ENCODE measurements at places on chromosomes 1 and 21.

DNA sequence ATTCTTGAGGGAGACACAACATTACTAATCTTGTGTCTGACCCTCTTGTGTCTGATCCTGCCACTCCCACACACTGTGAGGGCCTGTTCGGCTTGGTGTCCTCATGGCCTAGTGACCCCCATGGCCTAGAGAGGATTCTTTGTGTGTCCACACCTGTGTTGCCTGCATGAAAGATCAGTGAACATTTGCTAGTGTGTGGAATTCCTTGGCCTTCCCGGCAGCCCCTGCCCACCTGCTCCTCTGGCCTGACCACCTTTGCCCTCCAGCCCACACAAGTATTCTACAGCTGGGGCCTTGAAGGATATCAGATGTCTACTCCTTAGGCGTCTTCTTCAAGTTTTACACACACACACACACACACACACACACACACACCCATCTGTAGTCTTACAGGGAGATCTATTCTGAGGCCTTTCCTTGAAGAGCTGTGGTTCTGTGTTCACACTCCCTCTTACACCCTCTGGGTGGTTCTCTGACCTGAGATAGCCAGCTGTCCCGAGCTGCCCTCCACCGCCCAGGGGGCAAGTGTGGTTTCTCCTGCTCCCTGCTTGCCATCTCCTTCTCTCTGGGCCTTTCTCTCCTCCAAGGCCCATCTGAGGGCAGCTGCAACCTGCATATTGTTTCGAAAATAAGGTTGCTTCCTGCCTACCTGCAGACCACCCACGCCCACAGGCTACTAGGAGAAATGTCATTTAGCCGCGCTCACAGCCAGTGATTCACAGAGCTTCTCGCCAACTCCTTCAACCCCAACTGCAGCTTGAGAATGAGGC, 45.4 kb downstream of the CD247 start:
- no peak for DNase-seq

- no peak for DNase-seq
Observed at GRCh38 chr21:46111857-46112724, 14.2 kb downstream of the COL6A2 start.

DNA sequence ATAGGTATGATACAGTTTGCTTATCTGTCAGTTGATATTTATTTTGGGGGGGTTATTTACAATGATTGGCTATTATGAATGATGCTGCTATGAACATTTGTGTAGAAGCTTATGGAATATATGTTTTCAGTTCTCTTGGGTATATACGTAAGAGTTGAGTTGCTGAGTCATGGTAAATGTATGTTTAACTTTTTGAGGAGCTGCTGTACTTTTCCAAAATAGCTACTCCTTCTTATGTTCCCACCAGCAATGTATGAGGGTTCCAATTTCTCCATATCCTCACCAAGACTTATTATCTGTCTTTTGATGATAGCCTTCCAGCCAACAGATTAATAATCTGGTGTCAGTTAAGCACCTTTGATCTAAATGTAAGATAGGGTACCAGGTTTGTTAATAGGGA, 11.9 kb downstream of the SOAT1 start:
- no peak for DNase-seq

DNA sequence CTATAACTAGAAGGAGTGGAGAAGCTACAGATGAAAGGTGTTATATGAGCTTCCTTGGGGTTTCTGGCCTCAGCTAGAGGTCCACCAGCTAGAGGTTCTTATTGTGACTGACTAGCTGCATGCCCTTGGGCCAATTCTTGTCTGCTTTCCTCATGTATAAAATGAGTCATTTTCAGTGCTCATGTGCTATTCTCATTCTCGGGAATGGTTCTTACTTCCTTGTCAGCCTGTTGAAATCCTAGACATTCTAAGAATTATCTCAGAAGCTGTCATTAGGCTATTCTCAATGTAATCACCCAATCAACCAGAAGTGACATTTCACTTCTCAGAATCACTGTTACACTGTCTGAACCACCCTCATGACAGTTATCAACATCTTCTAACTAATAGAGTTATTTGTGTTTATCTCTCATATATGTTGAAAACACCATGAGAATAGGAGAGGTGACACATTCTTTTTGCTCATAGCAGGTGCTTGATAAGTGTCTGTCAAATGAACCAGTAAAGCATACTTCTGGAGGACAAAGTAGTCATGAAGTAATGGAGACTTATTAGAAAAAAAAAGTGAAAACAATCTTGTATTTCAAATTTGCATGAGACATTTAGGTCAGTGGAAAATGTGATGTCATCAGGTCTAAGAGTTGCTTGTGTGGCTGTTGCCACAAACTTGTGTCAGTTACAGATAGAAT, 122.8 kb upstream of the IVNS1ABP start:
- no peak for DNase-seq

GRCh38 chr1:101479945-101480344, 243.1 kb downstream of the S1PR1 start:
- DNase-seq = no peak

DNA sequence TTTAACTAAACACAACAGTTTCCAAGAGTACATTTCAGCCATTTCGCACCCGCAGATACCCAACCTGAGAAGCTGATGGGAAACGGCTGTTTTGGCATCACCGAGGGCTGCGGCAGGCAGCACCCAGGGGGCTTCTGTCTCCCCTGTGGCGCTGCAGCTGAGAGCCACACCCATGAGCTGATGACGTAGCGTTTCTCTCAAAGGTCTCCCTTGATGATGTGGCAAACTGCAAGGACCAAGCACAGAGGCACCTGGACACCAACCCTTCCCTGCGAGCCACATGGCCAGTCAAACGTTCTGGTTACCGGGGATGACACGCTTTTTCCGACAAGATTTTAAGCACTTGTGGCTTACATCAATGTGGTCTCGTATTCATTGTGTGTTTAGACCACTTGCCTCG, 150.8 kb upstream of the ERG start:
- DNase-seq = no peak

DNA sequence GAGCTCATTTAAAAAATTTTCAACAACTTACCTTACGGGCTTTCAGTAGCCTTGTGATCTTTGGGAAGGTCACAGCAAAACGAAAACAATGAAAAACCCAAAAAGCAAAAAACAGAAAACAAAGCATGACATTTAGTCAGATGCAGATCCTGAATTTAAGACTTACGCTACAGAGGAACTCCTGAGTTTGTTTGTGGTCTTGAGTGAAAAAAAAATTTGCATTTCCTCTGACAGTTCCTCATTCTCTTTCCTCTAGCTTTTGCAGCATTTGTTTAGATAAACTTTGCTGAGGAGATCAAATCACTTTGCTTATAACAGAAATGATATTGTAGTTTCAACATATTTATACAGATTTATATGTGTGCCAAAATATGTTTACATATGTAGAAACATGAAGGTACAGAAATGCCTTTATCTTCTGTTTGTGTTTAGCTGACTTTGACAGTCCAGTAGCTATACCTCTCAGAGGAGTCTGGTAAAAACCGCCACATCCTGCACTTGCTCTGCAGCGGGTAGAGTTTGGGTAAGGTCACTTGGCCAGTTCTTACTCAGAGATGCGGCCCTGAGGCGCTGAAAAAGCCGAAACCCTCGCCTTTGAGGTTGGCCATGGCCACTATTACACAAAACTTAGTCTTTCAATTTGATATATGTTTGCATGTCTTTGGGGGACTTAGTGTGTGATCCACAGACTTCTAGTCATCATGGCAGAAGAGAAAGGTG, 142.5 kb downstream of the TNR start:
- DNase-seq = no peak

DNA sequence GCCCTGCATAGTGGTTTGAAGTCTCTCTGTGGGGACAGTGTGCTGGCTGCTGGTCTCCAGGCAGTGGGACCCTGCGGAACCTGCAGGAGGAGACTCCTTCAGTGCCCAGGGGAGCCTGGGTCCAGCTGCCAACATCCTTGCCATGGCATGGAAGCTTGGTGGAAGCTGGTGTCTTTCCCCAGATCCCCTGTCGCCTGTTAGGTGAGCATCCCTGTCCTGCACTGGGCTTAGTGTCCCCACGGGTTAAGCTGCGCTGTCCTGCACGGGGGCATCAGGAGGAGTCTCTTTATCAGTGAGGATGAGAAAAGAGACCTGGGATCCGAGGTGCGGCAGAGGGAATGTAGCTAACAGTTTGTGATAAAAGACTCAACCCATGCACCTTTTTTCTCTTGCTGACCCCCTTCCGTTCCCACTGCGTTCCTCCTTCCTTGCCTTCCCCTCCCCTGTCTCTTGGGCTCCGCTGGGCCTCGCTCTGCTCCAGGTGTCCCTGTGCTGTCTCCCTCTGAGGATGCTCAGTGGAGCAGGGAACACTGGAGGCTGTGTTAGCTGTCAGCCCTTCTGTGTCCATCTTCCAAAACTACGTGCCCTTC, 59.3 kb downstream of the SLC37A1 start:
- DNase-seq = no peak

GRCh38 chr1:233704170-233704897, 90.4 kb downstream of the KCNK1 start:
- DNase-seq = no peak

- DNase-seq = no peak
Observed at GRCh38 chr1:90936731-90937130, 85.1 kb downstream of the ZNF644 start.

GRCh38 chr1:147500309-147500839, 40.9 kb upstream of the BCL9 start:
- DNase-seq = no peak

- DNase-seq = no peak
Observed at GRCh38 chr21:38751379-38752050, 54.2 kb upstream of the ETS2 start.

DNA sequence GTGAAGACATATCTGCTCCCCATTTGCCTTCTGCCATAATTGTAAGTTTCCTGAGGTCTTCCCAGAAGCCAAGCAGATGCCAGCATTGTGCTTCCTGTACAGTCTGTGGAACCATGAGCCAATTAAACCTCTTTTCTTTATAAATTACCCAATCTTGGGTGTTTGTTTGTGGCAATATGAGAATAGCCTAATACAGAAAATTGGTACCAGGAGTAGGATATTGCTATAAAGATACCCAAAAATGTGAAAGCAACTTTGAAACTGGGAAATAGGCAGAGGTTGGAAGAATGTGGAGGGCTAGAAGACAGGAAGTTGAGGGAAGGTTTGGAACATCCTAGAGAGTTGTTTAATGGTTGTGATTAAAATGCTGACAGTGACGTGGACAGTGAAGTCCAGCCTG, 90.8 kb downstream of the HHIPL2 start:
- DNase-seq = no peak

GRCh38 chr1:19949016-19949415, 25.6 kb upstream of the PLA2G2E start:
- DNase-seq = no peak

GRCh38 chr1:161119092-161119903, 1.4 kb downstream of the NIT1 start:
- no peak for DNase-seq

- no peak for DNase-seq
Observed at GRCh38 chr1:247090455-247090854, 11.8 kb upstream of the ZNF670 start.

DNA sequence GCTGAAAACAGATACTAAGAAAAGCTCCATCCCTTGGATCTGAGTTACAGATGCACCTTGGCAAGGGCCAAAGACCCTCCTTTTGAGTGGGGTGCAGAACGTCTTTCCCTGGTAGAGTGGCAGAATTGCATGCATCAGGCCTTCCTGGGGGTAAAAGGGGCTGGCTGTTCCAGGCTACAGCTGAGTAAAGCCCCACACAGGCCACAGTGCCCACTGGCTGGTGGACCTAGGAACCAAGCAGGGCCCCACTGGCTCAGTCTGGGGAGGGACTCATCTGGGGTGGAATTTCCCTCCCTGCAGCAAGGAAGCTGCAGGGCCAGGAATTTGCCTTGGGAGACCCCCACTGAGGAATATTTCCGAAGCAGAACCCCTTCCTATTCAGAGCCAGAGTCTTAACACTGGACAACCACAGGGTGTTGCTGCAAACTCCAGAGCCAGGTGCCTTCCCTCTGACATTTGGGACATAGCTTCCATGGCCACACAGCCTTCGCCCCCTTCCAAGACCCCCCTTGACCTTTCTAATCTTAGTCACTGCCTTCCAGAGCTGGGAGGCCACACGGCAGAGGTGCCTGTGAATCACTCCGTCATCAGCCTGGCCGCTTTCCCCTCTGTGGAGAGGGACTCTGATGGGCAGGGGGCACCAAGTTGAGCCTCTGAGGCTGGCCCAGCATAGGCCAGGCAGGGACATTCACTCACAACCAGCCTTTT, 52.5 kb downstream of the LACTBL1 start:
- no peak for DNase-seq

GRCh38 chr1:25944986-25945385, 38.8 kb upstream of the STMN1 start:
- no peak for DNase-seq

- no peak for DNase-seq
Observed at GRCh38 chr1:23592209-23592892, 33.0 kb upstream of the ID3 start.

DNA sequence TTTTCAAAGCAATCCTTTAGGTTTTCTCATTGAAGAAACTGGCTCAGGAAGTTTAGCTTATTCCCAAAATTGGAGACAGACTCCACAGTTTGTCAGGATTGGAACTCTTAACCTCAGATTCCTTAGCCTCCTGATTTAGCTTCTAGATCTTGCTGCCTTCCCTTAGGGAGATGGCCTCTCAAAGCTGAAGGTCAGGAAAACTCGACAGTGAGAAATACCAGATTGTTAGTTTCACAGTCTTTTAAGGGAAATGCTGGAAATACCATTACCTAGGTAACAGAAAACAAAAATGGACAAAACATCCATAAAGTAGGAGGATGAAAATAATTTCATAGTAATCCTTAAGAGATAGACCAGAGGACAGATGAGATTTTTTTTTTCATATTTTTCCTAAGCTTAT, 7.8 kb downstream of the RASAL2 start:
- no peak for DNase-seq

DNA sequence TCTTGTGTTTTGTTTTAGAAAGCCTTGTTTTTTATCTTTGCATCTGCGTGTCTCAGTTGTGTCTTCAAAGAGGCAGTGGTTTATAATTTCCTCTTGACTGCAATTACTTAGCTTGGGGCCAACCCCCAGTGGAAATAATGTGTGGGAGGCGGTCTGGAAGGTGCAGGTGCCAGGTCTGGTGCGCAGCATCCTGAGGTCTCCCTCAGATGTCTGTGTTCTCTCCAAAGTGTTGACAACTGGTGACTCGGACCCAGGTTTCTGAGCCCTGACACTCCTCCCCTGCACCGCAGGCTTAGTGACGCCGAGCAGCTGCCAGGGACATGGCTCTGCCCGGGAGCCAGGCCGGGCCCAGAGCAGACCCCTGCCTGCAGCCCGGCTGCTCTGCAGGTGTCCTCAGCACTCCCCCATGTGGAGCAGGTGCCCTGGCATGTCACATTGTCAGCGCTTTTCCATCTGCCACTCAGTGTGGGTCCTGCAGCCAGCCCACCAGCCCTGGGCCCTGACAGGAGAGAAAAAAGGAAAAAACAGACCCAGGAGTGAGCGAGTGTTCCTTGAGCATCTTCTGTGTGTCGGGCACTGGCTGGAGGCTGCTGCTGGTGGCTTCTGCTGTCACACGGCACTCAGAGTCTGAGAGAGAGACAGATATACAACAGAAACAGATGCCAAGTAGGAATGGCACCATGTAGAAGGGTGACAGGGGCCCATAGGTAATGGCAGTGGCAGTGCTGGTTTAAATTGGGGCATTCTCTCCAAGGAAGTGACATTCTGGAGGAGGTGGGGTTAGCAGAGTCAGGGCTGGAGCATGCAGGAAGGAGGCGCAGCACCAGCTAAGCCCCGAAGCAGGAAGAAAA, 24.8 kb upstream of the SELENON start:
- no peak for DNase-seq

- DNase-seq = no peak
Observed at GRCh38 chr1:221316491-221317056, 425.3 kb downstream of the DUSP10 start.

Measured in cerebellar nuclear complex (tissue), 1 donor.